Activated CD8-positive, alpha-beta memory T cell treated with anti-CD3 and anti-CD28 coated beads, Interleukin-2, amount 50 U/mL, for 4 hours (primary cell): ENCODE measurements at places on chromosomes 11 and 22.
A peak's percentile ranks its signal among the peaks of the same experiment; 100 is the strongest.

DNA sequence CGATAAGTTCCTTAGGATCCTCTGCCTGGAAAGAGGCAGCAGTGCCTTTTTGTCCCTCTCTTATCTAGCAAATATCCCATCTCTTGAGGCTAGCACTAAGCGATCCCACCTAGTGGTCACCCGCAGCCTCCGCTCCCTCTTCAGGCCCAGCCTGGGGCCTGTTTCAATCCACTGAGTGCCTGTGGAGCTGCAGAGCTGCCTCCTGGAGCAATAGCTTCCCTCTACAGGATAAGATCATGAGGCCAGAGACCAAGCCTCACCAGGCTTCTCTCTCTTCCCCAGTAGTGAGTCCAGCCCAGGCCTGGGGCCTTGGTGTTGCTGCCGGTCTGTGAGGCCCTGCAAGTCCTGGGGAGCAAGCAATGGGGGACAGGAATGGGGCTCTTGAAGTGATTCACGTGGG is 65.8 kb downstream of the SLC22A12 start:
- DNase-seq: no peak

- peak; percentile 69 for DNase-seq
These were observed at the start of gene PTPRCAP for GRCh38 chr11:67437082-67437808. Gene PTPRCAP, minus strand, starts transcription at chr11:67437682. Its CDS starts 63 bp downstream, at chr11:67437619.

- no peak for DNase-seq
These were observed 36.9 kb downstream of the IGF2 start for GRCh38 chr11:2102132-2102882.

GRCh38 chr11:96481204-96481603 is 91.4 kb downstream of the JRKL start:
- DNase-seq: no peak

DNA sequence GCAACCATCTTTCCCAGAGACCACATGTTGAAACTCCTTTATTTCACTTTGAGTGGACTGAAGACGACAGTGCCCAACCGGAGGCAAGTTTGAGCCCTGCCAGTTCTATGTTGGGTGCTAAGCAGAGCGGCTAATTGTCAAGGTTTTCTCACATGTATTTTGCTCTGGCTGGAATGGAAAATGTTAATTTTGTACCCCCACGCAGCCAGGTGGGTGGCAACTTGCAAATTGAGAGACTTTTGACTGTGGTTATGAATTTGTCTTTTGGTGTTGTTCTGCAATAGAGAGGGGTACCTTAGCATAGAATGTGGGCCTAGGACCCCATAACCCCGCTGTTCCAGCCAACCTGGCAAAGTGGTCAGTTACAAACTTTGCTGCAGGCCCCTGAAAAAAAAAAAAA is 42.5 kb upstream of the SLC5A12 start:
- no peak for DNase-seq
